ENCODE measurements at places on chromosomes 13 and 19. TPM values are rescaled to one million over a fixed set of nuclear protein-coding genes. Genes with fewer than 3 reads are reported as not detected.

The ZNF793 gene
- total RNA-seq, result 4.7 TPM

The CGB2 gene
- total RNA-seq, result not detected

The EEF1AKMT1 gene
- 11.2 TPM for total RNA-seq

The FCGBP gene
- 5.8 TPM for total RNA-seq

The JAK3 gene
- total RNA-seq, result 125 TPM

The SIGLEC8 gene
- total RNA-seq, result not detected

The PBX4 gene
- 34.1 TPM for total RNA-seq

The DENND1C gene
- 94.1 TPM for total RNA-seq

DNA sequence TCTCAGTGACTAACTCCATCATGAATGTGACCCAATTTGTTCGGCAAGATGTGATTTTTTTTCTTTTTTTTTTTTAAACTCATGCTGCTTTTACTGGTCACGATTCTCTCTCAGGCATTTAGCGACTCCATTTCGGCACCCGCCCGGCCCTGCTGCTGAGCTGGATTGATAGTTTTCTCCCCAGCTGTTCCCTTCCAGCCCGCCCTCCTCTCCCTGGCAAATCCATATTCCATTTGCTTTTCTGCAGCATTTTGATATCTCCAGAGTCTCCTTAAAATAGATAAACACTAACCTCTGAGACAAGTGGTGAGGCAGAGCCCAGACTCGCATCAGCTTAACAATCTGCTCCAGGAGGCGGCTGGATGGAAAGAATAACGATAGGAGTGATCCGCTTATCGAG is 55.5 kb upstream of the KATNAL1 start:
- peaks cover 12% of the 10 kb centered on the region for H3K4me1 ChIP-seq
- no peaks in the 10 kb centered on the region for H3K27me3 ChIP-seq
- peaks cover 35% of the 10 kb centered on the region for H3K36me3 ChIP-seq

GRCh38 chr13:20354722-20355121 is 122.6 kb upstream of the GJB6 start:
- DNase-seq, result no peak
- H3K27ac ChIP-seq, result no peak overlapping the region
- H3K4me1 ChIP-seq, result no peaks in the 10 kb centered on the region
- no peaks in the 10 kb centered on the region for H3K36me3 ChIP-seq
- peaks cover 5% of the 10 kb centered on the region for H3K27me3 ChIP-seq

DNA sequence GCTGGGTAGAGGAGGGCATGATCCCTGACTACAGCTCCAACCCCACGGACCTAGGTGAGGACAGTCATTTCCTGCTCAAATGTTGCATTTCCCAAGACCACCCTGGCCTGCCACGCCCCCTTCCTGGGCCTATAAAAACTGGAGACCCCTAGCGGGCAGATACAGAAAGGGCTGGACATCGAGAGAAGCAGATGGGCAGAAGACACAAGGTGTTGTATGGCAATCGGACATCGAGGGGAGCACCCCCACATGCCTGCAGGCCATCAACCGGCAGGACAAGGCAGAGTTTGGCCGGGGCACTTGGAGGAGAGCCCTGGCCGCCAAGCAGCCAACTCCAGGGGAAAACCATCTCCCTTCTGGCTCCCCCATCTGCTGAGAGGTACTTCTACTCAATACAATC is 746.4 kb downstream of the PCDH9 start:
- H3K27me3 ChIP-seq, result no peaks in the 10 kb centered on the region
- H3K36me3 ChIP-seq, result no peaks in the 10 kb centered on the region
- no peaks in the 10 kb centered on the region for H3K4me1 ChIP-seq
- H3K4me3 ChIP-seq, result no peak overlapping the region
- H3K27ac ChIP-seq, result no peak overlapping the region

DNA sequence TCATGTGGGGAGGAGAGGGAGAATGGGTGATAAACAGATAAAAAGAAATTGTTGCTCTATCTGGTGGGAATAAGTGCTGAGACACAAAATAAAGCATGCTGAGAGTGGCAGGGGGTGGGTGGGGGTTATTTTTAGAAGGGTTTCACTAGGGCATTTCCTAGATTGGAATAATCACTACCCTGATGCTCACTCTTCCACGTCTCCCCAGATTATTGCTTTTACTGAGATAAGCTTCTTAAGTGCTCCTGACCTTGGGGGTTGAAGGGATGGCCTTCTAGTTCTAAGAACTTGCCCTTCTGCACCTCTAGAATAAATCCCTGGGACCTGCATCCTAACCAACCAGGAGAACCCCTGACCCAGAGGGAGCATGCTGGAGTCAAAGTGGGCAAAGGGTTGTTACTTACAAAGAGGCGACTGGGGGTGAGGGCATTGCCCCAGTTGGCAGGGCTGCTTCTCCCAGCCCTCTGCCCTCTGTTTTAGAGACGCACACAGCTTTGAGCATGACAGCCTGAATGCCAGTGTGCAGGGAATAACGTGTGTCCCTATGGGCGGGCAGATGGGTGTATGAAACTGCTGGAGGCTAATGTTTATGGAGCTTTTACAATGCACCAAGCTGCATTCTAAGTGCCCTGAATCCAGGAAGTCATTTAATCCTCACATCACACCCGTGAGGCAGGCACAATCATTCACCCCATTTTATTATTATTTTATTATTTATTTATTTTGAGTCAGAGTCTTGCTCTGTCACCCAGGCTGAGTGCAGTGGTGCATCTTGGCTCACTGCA is 743 bp downstream of the RDH8 start:
- peaks cover 20% of the 10 kb centered on the region for H3K27me3 ChIP-seq
- peaks cover 4% of the 10 kb centered on the region for H3K4me1 ChIP-seq
- H3K4me3 ChIP-seq, result no peak overlapping the region
- H3K36me3 ChIP-seq, result no peaks in the 10 kb centered on the region

DNA sequence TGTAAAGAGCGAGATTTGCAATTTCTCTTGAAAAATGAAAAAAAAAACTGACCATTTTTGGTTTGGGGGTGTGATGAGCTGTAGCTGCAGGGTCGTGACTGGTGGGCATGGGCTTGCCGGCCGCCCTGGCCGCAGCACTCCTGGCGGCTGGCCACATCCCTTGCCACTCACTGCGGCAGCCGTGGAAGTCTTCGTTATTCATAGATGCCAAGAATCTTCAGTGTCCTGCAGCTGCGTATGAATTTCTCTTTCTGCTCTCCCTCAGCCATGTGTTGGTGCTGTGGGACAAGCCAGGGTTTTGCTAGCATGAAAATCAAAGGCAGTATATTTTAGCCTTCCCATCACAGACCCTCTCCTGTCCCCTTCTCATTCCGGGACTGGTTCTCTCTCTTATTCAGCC is 151.7 kb upstream of the TSHZ3 start:
- no peak for DNase-seq
- no peak overlapping the region for H3K27ac ChIP-seq
- no peaks in the 10 kb centered on the region for H3K4me1 ChIP-seq
- H3K4me3 ChIP-seq, result no peak overlapping the region

GRCh38 chr19:16134510-16134909 is 9.0 kb upstream of the HSH2D start:
- H3K36me3 ChIP-seq, result peaks cover 62% of the 10 kb centered on the region
- H3K4me3 ChIP-seq, result no peak overlapping the region
- peak overlapping the region; percentile 31 for H3K27ac ChIP-seq
- no peaks in the 10 kb centered on the region for H3K27me3 ChIP-seq
- peaks cover 34% of the 10 kb centered on the region for H3K4me1 ChIP-seq

- DNase-seq, result peak; percentile 46
- peaks cover 19% of the 10 kb centered on the region for H3K4me1 ChIP-seq
- H3K36me3 ChIP-seq, result no peaks in the 10 kb centered on the region
These were observed at the start of gene CCNA1 for GRCh38 chr13:36432106-36432544. Gene CCNA1 (plus strand): TSS chr13:36432495. CDS start chr13:36433057, 562 bp downstream.

DNA sequence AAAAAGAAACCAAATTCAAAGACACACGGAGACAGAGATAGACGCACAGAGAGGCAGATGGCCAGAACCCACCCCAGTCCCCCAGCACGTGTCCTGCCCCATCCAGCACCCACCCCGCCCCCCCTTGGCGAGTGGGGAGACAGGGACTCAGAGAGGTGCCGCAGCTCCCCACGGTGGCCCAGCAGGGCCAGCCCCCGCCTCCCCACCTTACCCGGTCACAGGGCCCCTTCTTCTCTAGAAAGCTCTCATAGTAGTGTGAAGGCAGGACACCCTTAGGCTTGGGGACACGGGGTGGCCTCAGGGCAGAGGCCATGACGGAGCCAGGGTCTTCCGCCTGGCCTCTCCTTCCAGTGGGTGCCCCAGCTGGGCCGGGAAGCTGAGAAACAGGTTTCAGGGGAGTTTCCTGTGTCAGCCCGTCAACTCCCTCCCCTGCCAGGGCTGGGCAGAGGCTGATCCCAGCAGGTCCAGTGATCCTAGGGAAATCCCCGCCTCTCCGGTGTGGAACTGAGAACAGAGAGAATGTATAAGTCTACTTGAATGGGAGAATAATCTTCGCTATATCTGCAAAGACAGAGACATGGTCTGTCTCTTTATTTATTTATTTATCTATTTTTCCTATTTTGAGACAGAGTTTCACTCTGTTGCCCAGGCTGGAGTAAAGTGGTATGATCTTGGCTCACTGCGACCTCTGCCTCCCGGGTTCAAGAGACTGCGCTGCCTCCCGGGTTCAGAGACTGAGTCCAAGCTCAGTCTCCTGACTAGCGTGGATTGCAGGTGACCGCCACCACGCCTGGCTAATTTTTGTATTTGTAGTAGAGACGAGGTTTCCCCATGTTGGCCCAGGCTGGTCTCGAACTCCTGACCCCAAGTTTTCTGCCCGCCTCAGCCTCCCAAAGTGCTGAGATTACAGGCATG is at the start of gene STAP2:
Gene STAP2 (minus strand): TSS at position 387 of the 915 bp plus-strand sequence. CDS start 74 bp downstream, at position 313.
- no peaks in the 10 kb centered on the region for H3K36me3 ChIP-seq
- H3K27me3 ChIP-seq, result no peaks in the 10 kb centered on the region
- peak within 1 kb of the TSS; percentile 92 for H3K27ac ChIP-seq
- peak; percentile 55 for DNase-seq
- H3K4me3 ChIP-seq, result peak within 1 kb of the TSS; percentile 79

DNA sequence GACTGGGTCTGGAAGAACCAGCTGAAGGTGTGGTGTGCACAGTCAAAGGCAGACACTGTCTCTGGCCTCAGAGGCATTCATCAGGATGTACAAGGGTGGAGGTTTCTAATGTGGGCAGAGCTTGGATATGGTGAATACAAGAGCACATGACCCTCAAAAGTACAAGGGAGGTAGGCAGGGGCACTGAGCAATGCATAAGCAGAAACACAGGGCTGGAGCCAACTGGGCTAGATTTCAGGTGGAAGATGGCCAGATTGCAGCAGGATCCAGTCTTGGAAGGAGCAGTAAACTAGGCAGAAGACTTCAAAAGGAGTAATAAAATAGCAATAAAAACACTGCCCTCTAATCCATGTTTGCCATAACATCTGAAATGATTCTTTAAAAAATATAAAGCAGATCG is 417.1 kb downstream of the OLFM4 start:
- no peak for DNase-seq
- H3K36me3 ChIP-seq, result no peaks in the 10 kb centered on the region
- H3K4me3 ChIP-seq, result no peak overlapping the region
- H3K27ac ChIP-seq, result no peak overlapping the region
- H3K27me3 ChIP-seq, result no peaks in the 10 kb centered on the region
- H3K4me1 ChIP-seq, result no peaks in the 10 kb centered on the region

- H3K4me3 ChIP-seq, result no peak overlapping the region
- peaks cover 3% of the 10 kb centered on the region for H3K4me1 ChIP-seq
- peaks cover 18% of the 10 kb centered on the region for H3K27me3 ChIP-seq
- H3K27ac ChIP-seq, result no peak overlapping the region
- no peak for DNase-seq
These were observed 26.2 kb downstream of the WASF3 start for GRCh38 chr13:26583662-26584061.

GRCh38 chr13:51501592-51502152 is 48.8 kb upstream of the INTS6 start:
- H3K27ac ChIP-seq, result no peak overlapping the region
- H3K4me3 ChIP-seq, result no peak overlapping the region
- DNase-seq, result no peak
- peaks cover 17% of the 10 kb centered on the region for H3K27me3 ChIP-seq
- peaks cover 14% of the 10 kb centered on the region for H3K4me1 ChIP-seq

DNA sequence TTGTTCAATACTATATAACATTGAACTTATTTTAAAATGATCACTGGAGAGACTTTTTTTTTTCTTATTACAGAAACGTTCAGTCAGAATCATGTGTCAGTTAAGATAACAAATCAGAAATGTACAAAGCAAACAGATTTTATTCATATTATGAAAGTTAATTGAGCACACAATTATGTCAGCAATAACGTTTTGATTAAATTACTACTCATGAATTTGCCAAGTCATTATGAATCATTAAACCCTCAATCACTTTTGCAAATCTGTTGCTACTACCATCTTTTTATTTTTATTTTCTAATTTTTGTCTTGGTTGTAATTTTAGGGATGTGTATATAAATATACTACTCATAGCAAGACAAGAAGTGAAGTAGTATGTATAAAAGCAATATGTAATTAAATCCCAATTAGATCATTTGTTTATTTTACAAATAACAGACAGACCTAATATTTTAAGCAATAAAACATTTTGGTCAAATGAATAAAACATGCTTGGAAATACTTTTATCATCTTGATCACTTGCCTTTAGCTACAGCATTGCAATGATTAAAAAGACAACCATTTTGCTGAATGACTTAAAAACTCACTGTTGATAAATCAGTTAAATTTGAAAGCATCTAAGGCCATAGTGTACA is 893.4 kb upstream of the MIR17HG start:
- H3K27ac ChIP-seq, result no peak overlapping the region
- H3K27me3 ChIP-seq, result no peaks in the 10 kb centered on the region
- no peak overlapping the region for H3K4me3 ChIP-seq
- H3K36me3 ChIP-seq, result no peaks in the 10 kb centered on the region
- H3K4me1 ChIP-seq, result no peaks in the 10 kb centered on the region
- DNase-seq, result no peak

- no peaks in the 10 kb centered on the region for H3K36me3 ChIP-seq
- H3K4me3 ChIP-seq, result no peak overlapping the region
- no peak for DNase-seq
- H3K27ac ChIP-seq, result no peak overlapping the region
These were observed 306.2 kb downstream of the ATP8A2 start for GRCh38 chr13:25677956-25678355.

GRCh38 chr19:45443462-45444317 is 20.0 kb upstream of the ERCC1 start:
- peak overlapping the region; percentile 79 for H3K27ac ChIP-seq
- no peaks in the 10 kb centered on the region for H3K27me3 ChIP-seq
- peak; percentile 56 for DNase-seq
- H3K4me3 ChIP-seq, result peak overlapping the region; percentile 71

GRCh38 chr19:8041531-8041931 is 11.0 kb upstream of the CCL25 start:
- H3K27me3 ChIP-seq, result peaks cover 10% of the 10 kb centered on the region
- H3K27ac ChIP-seq, result no peak overlapping the region
- no peak for DNase-seq
- no peak overlapping the region for H3K4me3 ChIP-seq
- no peaks in the 10 kb centered on the region for H3K36me3 ChIP-seq

- H3K27ac ChIP-seq, result peak overlapping the region; percentile 100
- peak overlapping the region; percentile 72 for H3K4me3 ChIP-seq
- peaks cover 41% of the 10 kb centered on the region for H3K4me1 ChIP-seq
These were observed 5.7 kb upstream of the MRPS31 start for GRCh38 chr13:40776681-40777165.

Measured in activated CD8-positive, alpha-beta T cell treated with anti-CD3 and anti-CD28 coated beads, Interleukin-2, amount 10 ng/mL, durations not matched to agents 7 days and 5 days (primary cell).